ENCODE measurements at places on chromosomes 6 and 20.

DNA sequence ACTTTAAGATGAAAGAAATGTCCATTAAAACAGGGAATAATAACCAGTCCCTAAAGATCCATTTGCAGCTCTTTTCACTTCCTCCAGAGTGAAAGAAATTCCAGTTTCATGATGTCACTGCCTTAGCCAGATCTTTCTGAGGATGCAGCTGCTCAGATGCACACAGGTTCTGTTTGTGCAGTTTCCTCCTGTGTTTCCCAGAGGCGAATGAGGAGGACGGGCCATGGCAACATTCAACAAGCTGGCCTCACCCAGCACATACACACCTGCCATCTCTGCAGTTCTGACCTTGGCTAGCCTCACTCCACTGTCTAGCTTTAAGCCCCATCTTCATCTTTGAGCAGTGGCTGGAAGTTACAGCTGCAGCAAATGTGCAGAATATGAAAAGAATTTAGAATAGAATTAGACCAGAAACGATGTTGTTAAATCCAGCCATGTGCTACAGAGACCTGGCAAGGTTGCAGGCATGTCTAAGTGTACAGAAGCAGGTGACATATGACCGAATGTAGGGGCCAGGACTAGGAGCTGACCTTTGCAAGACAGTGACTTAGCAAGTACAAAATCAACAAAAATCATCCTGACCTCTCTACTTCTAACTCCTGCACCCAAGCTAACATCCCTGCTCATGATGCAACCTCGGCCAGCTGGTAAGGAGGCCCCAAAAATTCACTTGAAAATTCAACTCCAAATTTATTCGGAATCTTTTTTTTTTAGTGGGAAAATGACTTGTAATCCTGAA lies 35.0 kb downstream of the FAM50B start:
- no peak for DNase-seq

GRCh38 chr6:35557239-35557638 lies 44.5 kb upstream of the TULP1 start:
- no peak for DNase-seq

DNA sequence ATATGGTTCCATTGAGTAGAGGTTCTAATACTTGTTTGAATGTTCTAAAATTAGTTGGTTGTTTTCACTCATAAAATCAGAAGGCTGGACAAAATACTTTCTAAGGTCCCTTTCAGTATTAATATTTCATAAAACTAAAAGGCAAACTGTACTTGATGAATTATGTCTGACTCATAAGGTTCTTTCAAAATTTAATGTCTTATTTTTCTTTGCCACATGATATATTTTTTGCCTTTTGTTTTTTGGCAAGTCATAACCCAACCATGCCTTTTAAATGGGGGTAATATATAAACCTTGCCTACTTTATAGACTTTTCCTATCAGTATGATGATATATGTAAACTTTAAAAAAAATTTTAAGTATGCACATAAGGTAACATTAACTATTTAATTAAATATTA lies 244.7 kb downstream of the PTPRK start:
- DNase-seq: no peak

- no peak for DNase-seq
These were observed 24.0 kb upstream of the HDAC2 start for GRCh38 chr6:113994934-113995342.

- no peak for DNase-seq
These were observed 90.2 kb downstream of the F13A1 start for GRCh38 chr6:6230286-6230685.

GRCh38 chr6:137715589-137716045 lies 151.4 kb upstream of the TNFAIP3 start:
- no peak for DNase-seq

GRCh38 chr6:37503309-37503965 lies 3.7 kb upstream of the CCDC167 start:
- no peak for DNase-seq

DNA sequence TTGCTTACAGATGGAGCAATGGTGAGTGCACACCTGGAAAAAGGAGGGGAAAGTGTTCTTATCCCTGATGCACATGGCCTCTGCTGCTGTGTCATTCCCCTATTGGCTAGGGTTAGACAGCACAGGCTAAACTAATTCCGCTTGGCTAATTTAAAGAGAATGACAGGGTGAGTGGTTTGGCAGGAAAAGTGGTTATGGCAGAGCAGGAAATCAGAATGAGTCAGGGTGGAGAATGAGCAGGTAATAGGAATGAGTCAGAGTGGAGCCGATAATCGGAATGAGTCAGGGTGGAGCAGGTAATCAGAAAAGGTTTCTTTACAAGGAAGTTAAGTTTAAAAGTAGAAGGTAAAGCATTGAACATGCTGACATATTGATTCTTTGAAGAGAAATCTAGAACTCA lies 355.5 kb upstream of the HTR1E start:
- no peak for DNase-seq

DNA sequence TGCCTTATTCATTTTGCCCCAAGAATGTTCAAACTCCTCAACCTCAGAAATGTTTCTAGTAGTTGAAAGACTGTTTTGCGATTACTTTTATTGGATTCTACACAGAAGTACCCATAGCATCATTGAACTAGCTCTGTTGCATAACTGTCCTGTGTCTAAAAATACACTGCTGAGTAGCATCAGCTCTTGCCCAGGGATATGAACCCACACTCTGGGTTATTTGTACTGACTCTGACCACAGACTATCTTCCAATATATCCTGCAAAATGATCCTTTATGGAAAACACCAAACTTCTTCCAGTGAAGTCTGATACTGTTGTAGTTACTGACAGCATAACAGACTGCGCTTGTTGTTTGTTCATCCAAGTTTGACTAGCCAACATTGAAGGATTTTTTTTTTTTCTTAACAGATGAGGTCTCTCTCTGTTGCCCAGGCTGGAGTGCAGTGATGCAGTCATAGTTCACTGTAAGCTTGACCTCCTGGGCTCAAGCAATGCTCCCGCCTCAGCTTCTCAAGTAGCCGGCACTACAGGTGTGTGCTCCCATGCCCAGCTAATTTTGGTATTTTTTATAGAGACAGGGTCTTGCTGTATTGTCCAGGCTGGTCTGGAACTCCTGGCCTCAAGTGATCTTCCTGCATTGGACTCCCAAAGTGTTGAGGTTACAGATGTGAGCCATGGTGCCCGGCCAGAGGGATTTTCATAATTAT lies 49.9 kb downstream of the TULP4 start:
- DNase-seq: no peak

GRCh38 chr6:10276106-10276505 lies 138.8 kb downstream of the TFAP2A start:
- DNase-seq: no peak

- no peak for DNase-seq
These were observed 41.7 kb downstream of the AKIRIN2 start for GRCh38 chr6:87660226-87660911.

DNA sequence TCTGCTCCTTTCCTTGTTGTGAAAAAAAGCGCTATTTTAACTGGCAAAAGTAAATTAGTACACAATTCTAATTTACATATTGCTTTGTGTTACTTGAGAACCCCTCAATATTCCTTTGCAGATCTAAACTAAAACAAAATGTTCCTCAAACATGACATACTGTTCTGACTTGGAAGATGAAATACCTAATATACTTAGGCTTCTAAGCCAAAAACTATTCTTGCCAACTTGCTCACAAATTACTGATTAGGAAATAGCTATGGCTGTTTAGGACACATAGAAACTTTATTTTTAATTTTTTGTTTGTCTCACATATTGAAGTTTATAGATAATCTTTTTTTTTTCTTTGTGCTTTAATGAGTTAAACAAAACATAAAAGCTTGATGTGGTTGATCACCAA lies 542.2 kb downstream of the GRIK2 start:
- no peak for DNase-seq

- DNase-seq: no peak
These were observed 2.7 kb downstream of the KIAA0408 start for GRCh38 chr6:127456465-127456864.

DNA sequence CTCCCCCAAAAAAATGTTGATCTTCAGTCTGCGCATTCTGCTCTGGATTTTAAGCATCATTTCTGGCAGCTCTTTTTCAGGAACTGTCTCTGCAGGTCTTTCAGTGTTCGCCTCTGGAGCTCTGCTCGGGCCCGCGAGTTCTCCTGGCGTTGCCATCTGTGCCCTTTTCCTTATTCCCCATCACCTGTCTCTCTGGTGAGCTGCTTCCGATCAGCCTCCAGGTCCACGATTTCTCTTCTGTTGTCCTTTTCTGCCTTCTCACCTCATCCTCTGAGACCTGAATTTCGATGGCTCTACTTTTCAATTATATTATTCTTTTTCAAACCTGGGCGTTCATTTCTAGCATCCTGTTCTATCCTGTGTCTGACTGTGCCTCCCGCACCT lies 590 bp upstream of the MAP1LC3A start:
- no peak for DNase-seq

GRCh38 chr6:29726001-29726400 lies 2.8 kb downstream of the HLA-F start:
- DNase-seq: no peak

DNA sequence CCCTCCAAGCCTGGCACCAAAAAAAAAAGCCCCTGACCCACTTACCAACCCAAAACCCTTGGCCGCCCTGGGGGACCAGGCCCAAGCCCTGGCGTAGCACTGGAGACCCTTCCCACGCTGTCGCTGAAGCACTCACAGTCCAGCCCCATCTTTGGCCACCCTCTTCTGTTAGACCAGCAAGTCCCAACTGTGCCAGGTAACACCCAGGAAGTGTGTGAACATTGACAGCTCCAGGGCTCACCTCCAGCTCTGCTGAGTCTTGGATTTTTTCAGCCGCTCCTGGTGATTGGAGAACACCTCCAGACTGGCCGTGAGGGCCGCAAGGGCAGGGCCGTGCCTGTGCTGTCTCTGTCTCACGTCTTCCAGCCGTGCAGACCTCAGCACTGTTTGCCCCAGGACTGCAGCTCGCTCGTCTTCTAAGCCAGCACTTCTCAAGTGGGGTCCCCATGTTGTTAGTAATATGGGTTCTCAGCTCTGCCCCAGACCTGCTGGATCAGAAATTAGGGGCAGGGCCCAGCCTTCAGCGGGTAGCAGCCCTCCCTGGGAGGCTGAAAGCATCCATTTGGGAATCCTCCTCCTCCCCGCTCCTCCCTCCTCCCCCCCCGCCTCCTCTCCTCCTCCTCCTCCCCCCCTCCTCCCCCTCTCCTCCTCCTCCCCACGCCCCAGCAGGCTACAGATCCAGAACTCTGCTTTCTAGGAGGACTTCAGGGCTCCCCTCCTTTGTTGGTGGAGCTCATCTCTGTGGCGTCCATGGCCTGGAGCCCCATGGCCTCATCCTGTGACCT lies 18.1 kb downstream of the NPEPL1 start:
- no peak for DNase-seq

DNA sequence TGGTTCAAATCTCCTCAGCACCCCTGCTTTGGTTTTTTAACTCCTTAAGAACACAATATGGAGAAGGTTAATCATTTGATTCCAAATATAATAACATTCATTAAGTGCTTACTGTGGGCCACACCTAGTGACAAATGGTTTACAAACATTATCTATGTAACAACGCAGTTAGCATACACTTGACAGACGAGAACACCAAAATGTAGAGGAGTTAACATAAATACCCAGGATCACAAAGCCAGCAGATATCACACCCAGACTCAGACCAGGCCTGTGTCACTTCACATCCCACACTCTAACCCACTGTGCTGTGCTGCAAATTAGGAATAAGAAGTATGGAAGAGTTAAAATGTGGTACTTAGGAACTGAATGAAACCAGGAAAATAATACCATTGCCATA lies 82.9 kb downstream of the AGPAT4 start:
- no peak for DNase-seq

DNA sequence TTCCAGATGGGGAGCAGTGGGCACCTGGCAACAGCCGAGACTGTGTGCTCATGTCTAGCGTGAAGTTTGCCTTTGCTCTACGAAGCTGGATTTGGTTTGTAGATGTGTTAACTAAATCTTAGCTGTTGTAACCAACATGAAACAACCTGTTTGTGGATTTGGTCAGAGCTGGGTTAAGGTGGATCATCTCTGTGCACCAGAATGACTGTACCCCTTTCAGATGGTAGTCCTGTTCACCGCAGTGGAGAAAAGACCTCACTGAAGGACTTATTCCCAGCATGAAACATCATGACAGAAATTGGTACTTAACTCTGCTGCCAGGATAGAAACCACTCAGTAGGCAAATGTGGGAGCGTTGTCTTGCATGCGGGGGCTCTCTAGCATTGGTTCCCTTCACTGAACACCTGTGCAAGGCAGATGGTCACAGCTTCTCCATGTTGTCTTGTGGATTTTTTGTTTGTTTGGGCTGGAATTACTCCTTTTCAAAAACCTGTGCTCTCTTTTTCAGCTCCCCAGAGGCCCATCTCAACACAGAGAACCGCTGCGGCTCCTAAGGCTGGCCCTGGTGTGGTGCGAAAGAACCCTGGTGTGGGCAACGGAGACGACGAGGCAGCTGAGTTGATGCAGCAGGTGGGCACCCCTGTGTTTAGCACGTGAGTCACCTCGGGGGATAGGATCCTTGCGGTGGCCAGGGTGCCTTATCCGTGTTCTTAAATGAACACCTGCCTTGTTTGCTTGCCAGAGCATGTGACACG lies 19.3 kb upstream of the EFCAB8 start:
- no peak for DNase-seq

DNA sequence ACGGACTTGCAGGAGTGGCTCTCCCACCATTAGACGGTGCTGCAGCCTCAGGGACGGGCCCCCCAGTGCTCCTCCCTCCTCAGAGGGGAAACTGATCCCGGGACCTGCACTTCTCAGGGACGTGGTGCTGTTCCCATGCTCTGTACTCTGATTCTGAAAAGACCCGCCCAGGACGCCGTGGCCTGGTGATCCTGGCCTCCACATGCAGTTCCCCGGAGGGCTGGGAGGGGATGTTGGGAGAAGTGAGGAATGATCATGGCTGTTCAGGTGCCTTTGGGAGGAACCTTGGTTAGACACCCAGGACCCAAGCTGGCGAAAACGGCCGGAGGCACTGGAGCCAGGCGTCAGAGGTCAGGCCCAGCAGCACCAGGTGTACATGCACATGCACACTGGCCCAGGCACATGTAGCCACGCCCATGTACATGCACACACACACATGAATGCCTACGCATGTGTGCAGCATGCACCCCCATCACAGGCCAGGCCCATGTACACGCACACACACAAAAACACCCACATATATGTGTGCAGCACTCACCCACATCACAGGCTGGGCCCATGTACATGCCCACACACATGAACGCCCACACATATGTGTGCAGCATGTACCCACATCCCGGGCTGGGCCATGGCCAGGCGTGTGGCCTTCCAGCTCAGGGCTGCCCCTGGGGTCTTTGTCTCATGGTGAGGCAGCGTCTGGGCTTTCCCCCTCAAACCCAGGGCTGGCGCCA lies 52.6 kb upstream of the DACT2 start:
- no peak for DNase-seq

GRCh38 chr20:18103497-18103896 lies 34.2 kb upstream of the KAT14 start:
- DNase-seq: no peak

GRCh38 chr6:54057058-54057457 lies 54.2 kb upstream of the MLIP start:
- DNase-seq: no peak

- DNase-seq: no peak
These were observed 20.0 kb upstream of the CDYL start for GRCh38 chr6:4756247-4756646.

GRCh38 chr6:125255201-125255600 lies 46.6 kb downstream of the HDDC2 start:
- DNase-seq: no peak

GRCh38 chr6:25477006-25477590 lies 174.9 kb upstream of the SCGN start:
- no peak for DNase-seq

GRCh38 chr6:131954775-131955107 lies 3.6 kb upstream of the CCN2 start:
- DNase-seq: no peak

GRCh38 chr20:62777528-62777830 lies 18.8 kb upstream of the MRGBP start:
- DNase-seq: no peak
